ENCODE measurements at places on chromosomes 2 and 18.

GRCh38 chr2:105802587-105802986 is 57.9 kb downstream of the NCK2 start:
- DNase-seq = peak; percentile 94

DNA sequence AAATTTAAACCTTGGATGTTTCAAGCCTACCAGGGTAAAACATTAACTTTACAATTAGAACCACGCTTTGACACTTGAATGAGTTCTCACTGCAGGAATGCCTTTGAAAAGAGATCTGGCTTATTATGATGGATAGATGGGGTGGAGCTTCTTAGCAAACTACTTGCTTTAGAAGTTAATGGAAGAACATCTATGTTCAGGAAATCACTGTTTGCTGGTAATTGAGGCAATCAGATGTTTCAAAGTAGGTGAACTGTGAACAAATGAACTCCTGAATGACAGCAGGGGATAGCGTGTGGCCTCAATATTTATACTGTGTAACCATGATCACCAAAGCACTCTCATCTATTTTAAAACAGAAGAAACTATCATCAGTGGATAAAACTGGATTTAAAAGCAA is 383.6 kb downstream of the PIK3C3 start:
- DNase-seq = no peak

GRCh38 chr2:120917886-120918285 is 182.2 kb downstream of the GLI2 start:
- DNase-seq = no peak

- no peak for DNase-seq
Measured at GRCh38 chr2:238159071-238159539, 335 bp downstream of the ERFE start.

DNA sequence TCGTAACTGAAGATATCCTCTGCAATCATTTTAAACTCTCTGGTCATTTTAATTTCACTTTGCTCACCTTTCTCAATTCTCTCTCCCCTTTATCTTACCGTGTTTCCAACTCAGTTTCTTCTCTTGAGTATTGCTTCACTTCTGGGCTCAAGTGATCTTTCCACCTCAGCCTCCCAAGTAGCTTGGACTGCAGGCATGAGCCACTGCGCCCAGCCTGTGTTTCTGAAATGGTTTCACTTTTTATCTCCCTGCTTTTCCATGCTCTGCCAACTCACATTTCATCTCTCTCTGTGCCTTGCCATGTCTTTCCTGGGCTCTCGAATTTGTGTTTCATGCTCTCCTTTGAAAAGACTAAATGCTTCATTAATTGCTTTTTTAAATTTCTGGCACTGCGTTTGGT is 30.5 kb upstream of the TMEM131 start:
- no peak for DNase-seq

- DNase-seq = no peak
Measured at GRCh38 chr2:238136820-238137537, 1.5 kb upstream of the KLHL30 start.

- no peak for DNase-seq
Measured at GRCh38 chr2:66577321-66578053, 142.6 kb downstream of the MEIS1 start.

DNA sequence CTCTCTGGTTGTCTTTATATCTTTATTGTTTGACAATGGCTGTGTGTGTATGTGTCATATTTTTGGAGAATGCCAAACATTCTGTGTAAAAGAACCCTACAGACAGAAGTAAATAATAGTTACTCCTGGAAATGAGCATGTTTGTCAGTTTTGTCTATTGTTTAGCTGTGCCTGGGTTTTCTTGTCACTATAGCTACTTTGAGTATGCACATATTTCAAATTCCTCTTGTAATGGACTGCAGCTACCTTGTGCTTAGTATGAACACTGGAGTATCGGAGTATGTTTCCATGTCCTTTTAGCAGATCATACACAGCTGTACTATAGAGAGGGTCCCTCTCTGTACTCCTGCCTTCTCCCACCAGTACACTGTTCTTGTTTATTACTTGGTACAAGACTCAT is 58.0 kb upstream of the DOCK10 start:
- no peak for DNase-seq

- DNase-seq = no peak
Measured at GRCh38 chr2:169091761-169092519, 22.6 kb downstream of the DHRS9 start.

- DNase-seq = peak; percentile 41
Measured at GRCh38 chr2:72137498-72138010, 10.1 kb downstream of the CYP26B1 start.

DNA sequence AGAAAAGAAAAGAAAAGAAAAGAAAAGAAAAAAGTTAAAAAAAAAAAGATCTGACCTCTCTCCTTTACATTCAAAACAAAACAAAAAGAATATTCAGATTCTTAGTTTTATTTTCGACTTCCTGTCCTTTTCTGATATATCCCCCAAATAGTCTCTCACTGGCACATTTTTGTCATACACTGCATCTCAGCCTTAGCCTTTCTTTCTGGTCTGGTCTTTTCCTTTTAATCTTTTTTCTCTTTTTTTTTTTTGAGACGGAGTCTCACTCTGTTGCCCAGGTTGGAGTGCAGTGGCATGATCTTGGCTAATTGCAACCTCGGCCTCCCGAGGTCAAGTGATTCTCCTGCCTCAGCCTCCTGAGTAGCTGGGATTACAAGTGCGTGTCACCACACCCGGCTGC is 1.6 kb upstream of the RIOK3 start:
- DNase-seq = no peak

- no peak for DNase-seq
Measured at GRCh38 chr2:2846332-2847208, 515.5 kb upstream of the MYT1L start.

GRCh38 chr18:52451851-52452250 is 111.9 kb downstream of the DCC start:
- DNase-seq = no peak

- no peak for DNase-seq
Measured at GRCh38 chr2:107697385-107697784, 129.3 kb upstream of the RGPD4 start.

- DNase-seq = no peak
Measured at GRCh38 chr2:55097461-55098410, 47.5 kb upstream of the RTN4 start.

GRCh38 chr2:191867507-191867847 is 20.6 kb upstream of the CAVIN2 start:
- DNase-seq = no peak

DNA sequence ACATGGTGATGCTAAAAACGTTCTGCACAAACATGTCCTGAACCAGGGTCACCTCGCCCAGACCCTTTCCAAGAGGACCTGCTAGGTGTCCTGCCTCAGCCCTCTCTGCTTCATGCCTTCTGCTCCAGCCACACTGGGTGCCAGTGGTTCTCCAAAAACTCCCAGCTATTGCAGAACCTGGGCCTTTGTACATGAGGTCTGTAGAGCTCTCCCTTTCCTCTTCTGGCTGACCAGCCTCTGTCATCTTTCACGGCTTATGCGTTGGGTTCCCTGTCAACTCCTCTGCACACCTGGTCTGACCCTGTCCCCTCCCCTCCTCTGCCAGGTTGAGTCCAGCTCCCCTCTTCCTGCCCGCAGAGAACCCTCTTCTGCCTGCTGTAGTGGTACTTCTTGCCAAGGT is 35.5 kb upstream of the IGFBP5 start:
- no peak for DNase-seq

- no peak for DNase-seq
Measured at GRCh38 chr2:27809761-27810241, 38.3 kb downstream of the MRPL33 start.

GRCh38 chr2:216652566-216652965 is 19.3 kb downstream of the IGFBP2 start:
- DNase-seq = no peak

DNA sequence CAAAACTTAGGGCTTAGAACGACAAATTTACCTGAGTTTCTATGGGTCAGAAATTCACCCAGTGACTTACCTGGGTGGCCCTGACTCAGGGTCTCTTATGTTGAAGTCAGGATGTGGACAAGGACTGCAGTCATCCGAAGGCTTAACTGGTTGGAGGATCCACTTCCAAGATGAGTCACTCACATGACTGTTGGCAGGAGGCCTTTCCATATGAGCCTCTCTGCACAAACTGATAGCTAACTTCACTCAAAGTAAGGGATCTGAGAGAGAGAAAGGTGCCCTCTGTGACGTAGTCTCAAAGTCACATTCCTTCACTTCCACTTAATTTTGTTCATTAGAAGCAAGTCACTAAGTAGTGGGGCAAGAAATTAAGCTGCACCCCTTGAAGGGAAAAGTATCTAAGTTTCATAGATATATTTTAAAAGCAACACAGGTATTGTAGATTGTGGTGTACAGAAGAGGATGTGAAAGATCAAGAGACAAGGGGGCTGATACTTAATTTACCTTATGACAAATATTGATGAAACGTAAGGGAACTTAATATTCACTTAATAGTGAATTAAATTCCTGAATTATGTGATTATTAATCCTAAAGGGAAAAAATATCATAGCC is 48.4 kb downstream of the TANK start:
- DNase-seq = no peak

GRCh38 chr18:24063121-24063731 is 48.7 kb downstream of the TTC39C start:
- DNase-seq = peak; percentile 57

DNA sequence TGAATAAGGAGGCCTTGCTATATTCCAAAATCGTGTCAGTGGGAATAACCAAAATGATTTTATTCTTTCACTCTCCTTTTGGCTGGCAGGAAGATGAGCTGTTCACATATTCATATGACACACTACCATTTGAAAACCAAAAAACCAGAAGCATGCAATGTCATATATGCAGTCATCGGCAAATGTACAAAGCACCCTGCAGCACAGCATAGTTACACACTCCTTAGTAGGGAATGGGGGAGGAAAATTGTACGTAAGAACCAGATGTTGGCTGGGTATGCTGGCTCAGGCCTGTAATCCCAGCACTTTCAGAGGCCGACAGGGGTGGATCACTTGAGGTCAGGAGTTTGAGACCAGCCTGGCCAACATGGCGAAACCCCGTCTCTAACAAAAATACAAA is 176.6 kb downstream of the GFPT1 start:
- no peak for DNase-seq

DNA sequence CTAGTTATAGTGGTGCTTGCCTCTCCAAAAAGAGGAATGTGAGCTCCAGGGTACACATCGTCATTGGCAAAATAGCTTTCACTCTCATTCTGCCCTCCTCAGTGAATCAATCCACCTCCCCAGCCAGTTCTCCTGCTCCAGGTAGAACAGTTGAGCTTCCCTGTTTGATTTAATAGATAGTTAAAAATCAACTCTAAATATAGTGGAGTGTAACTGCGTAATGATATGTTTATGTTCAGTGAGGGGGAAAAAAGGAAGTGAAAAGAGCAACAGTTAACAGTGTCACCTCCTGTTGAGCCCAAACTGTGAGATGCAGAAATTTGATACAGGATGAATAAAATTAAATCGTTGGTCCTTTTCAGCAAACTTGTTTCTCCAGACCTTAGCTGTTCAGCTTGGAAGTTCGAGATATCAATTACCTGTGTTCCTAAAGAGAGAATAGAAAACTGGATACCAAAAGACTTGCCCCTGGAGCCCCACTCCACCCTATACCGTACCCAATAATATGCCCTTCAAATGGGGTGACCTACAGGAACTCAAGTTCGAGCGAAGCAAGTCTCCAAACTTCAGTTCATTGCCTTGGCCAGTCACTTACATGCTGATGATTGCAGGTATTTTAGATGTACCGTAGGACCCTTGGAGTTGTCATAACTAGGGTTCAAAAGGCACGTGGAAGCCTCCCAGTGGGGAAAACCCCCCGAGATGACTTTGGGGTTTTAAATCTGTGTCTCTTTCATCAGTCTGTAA is 708.4 kb downstream of the RNF144A start:
- DNase-seq = no peak

- DNase-seq = no peak
Measured at GRCh38 chr2:144452169-144452988, 67.5 kb downstream of the ZEB2 start.

- DNase-seq = no peak
Measured at GRCh38 chr18:45255197-45255890, 359.9 kb upstream of the SLC14A2 start.

- DNase-seq = no peak
Measured at GRCh38 chr2:81324046-81324445, 1019.5 kb upstream of the LRRTM1 start.

- DNase-seq = no peak
Measured at GRCh38 chr18:13303756-13304364, 85.3 kb downstream of the LDLRAD4 start.

DNA sequence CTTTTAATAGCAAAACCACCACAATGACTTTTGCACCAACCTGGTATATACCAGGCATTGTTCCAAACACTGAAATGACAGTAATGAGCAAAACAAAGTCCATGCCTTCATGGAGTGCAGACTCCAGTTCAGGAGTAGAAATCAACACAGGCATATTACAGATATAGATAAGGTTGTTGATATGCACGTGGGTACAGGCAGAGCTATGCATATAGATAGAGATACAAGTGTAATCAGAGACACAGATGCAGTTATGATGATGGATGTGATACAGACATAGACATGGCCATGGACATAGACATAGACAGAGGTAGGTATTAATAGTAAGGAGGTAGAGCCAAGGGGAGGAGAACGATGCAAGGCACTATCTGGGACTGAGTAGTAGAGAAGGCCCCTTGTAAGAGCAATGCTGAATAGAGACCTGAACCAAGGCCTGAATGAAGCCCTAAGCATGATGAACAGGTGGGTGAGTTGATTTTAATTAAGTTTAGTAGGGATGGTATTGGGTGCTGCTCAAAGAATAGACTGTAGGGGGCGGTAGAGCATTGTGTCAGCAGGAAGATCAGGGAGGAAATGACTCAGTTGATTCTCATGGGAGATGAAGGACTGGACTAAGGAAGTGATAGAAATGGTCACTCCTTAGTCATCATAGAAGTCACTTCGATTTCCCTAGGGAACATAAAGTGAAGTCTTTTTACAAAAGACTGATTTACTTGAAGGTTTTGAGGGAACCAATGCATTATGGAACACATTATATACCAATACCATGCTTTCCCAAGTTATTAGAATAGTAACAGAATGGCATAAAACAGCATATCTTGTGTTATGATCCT is 39.4 kb downstream of the CMPK2 start:
- DNase-seq = peak; percentile 59

GRCh38 chr2:208466151-208466919 is 59.7 kb downstream of the PTH2R start:
- peak; percentile 2 for DNase-seq

DNA sequence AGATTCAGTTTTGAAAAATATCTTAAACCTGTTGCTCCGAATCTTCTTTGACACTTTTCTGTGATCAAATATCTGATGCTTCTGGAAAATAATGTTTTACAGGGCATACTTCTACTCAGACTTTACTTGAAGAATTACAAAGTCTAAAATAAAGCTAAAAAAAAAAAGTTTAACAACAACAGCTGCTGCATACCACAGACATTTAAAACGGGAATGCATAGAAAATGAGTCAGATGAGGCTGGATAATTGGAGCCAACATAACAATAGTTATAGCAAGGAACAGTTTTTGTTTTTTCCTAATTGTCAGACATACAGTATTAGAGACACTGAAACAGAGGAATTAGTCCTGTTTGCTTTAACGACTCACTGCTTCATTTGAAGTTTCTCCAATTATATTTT is 1090.2 kb downstream of the SUCLG1 start:
- DNase-seq = no peak

All from CD4-positive, alpha-beta T cell treated with Interleukin-4 for 4 hours (primary cell).